ENCODE measurements at places on chromosomes 2 and 18.

DNA sequence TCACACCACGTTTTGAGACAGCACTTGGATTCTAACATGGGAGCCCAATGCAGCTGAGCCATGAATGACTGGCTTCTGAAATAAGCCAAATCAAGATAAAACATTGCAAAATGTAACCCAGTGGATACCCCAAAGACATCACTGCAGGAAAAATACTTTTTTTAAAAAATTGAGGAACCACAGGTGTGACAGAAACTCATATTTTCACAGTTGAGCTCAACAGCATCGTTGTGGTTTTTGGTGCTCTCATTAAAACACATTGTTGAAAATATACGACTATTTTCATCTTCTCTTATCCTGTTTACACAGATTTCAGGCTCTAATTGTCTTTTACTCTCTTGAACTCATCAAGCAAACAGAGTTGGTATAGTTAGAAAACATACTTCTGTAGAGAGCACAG lies 429.3 kb upstream of the VRK2 start:
- no peak for DNase-seq

DNA sequence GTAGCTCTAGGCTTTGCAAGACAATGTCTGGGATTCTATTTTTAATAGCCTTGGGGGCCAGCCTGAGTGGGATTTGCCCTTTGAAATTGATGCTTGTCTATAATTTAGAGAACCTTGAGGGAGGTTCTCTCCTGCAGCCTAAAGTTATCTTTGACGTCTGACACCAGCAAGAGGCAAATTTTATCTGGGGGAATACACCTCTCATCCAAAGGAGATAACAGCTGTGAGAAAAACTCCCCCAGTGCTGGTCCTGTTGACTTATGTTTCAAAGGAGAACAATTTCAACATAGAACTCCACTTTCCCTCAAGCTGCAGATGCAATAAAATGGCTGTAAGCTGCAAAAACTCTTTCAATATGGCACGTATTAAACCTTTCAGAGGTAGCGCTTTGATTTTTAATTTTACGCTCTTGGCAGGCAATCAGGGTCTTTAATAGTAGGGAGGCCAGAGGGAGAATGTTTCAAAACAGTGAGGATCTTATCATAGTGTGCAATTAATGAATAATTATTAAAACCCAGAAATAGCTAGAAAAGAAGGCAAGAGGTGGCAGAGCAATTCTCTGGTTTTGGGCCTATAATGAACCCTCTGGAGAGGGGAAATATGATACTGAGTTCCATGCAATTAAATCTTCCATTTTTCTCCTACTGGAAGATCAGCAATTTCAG lies 62.4 kb downstream of the LYPD1 start:
- DNase-seq = peak; percentile 25

DNA sequence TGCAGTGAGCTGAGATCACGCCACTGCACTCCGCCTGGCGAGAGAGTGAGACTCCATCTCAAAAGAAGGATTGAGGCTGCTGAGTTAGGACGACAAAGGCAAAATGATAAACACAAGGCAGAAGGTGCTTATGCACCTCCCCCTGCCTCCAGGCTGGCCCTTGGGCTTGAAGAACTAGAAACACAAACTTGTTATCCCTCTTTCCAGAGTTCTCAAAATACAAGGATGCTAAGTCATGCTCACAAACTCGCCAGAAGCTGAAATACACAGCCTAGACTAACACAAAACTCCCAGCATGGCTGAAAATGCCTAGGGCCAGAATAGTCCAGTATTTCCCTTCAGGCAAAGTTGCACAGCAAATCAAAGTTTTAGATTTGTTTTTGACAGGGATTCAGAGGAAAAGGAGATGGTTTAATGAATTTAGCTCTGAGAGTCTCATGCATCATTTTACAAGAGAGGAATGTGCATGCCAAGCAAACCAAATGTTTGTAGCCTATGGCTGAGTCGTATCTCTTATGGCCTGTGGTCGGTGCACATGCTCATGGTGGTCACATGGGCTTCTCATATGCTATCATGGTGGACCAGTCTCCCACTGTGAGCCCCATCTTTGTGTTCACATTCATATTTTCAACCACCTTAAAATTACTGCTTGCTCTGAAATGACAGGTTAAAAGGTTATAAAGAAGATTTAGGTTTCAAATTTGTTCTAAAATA lies 16.2 kb upstream of the MREG start:
- DNase-seq = no peak

DNA sequence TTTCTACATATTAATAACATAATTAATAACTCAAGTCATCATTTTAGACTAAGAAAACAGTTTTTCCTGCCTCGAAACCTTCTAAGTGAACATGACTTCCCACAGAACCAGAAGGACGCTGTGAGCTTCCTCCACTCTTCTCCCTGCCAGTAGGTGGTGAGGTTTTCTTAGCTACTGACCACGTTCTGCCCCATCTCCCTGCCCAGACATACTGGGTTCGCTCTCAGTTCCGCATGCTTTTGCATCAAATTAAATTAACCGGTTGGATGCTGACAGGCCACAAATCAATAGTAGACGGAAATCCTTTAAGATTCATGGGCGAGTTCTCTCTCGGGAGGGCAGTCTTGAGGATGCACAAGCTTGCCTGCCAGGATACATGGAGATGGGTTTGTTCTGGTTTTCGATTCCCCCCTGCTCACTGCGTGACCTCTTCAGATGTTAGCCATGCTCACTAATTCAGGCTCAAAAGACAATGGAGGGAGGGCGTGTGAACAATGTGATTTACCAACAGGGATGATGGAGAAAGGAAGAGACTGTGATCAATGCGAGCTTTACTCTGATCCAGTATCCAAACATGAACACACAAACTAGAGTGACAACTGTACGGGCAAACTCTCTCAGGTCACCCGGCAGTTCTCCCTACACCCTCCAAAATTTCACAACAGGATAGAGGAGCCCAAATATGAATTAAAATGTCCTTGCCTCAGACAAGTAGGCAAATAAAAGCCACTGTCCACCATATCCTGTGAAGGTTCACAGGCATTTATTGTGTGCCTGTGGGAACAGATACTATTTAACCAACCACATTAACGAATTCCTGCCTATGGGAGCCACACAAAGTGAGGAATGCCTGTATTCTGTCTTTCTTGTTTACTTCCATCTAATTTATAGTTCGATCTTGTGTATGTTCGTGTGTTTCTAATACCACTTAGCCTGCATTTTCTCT lies 375.7 kb downstream of the EIPR1 start:
- peak; percentile 1 for DNase-seq

DNA sequence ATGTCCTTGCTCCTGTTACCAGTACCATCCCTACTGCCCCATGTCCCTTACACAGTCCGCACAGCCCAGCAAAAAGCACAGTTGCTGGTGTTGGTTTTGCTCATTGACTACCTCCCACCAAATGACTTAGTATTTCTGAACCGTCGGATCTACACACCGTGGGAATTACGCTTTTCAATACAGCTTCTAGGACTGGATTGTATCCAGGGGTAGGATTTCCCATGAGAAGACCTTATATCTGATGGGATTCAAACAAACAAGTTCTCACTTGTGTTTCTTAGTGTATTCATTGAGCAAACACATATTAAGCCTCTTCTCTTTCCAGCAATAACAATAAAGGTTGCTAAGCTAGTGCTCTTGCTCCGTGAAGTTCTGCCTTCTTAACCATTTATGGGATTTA lies 25.8 kb downstream of the TRAPPC12 start:
- DNase-seq = no peak

DNA sequence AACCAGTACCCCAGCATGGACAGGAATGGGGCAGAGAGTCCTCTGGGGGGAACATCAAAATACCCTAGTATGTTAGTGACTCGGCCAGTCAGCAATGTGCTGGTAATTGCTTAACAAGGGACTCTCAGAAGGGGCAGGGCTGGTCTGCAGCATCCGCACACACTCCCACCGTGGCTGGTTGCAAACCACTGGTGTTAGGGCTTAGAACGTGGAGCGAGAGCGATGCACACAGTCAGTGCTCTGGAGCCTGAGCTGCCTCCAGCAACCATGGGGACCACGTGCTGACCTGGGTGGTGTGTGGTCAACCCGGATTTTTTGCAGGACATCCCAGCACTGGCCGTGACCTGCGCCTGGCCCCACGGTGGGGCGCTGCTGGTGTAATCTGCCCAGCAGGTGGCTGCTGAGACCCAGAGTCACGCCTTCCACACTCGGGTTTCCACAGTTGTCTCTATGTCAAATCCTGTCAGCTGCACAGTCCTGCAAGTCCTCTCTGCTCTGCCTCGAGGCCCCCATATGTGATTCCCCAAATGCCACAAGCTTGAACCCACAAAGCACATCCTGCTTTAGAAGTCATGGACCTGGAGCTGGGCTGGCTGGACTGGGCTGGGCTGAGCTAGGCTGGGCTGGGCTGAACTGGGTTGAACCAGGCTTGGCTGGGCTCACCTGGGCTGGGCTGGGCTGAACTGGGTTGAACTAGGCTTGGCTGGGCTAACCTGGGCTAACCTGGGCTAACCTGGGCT lies 50.6 kb upstream of the GPC1 start:
- no peak for DNase-seq

DNA sequence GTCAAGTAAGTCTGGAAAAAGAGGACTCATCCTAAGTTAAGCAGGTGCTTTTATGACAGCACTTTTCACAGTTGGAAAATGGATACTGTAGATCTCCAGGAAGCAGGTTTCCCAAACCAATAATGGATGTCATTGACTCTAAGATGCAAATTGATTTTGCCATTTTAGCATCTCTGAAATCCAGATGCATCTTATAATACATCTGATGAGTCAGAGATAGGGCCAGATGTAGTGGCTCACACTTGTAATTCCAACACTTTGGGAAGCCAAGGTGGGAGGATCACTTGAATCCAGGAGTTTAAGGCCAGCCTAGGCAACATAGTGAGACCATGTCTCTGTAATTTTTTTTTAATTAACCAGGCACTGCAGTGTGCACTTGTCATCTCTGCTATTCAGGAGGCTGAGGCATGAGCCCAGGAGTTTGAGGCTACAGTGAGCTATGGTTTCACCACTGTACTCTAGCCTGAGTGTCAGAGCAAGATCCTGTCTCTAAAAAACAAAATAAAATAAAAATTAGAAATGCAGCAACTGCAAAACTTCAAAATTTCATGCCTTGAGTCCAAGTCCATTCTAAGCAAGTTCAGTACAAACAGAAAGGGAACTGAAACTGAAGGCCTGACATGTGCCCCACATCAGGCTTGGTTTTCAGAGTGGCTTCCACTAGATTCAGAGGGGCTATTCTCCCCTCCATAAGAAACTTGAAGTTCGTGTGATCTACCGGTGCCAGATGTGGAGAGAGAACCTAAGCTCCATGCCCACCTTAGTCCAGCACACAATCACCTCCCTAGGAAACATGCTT lies 267.8 kb upstream of the NCKAP5 start:
- no peak for DNase-seq

- DNase-seq = no peak
Measured at GRCh38 chr2:76256458-76257088, 545.9 kb upstream of the GCFC2 start.
